ENCODE measurements at places on chromosomes 7 and 10. TPM values are rescaled to one million over a fixed set of nuclear protein-coding genes. Genes with fewer than 3 reads are reported as not detected.

DNA sequence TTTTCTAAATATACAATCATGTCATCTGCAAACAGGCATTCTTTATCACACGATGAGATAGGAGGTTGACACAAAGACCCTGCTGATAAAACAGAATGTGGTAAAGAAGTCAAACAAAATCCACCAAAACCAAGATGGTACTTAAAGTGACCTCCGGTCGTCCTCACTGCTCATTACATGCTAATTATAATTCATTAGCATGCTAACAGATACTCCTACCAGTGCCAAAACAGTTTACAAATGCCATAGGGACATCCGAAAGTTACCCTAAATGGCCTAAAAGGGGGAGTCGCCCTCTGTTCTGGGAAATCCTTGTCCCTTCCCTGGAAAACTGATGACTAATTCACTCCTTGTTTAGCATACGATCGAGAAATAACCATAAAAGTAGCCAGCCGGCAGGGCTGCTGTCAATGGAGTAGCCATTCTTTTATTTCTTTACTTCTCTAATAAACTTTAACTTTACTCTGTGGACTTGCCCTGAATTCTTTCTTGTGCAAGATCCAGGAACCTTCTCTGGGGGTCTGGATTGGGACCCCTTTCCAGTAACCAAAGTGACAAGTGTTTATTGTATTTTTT lies 126.6 kb downstream of the CCDC71L start:
- peaks cover 7% of the 10 kb centered on the region for H3K4me1 ChIP-seq
- no peak for DNase-seq
- no peak overlapping the region for H3K4me3 ChIP-seq
- H3K27me3 ChIP-seq: no peaks in the 10 kb centered on the region
- no peak overlapping the region for H3K27ac ChIP-seq

GRCh38 chr7:2611922-2612321 lies 19.9 kb upstream of the TTYH3 start:
- H3K4me1 ChIP-seq: peaks cover 5% of the 10 kb centered on the region
- H3K27ac ChIP-seq: no peak overlapping the region
- no peak for DNase-seq
- H3K36me3 ChIP-seq: no peaks in the 10 kb centered on the region
- no peaks in the 10 kb centered on the region for H3K27me3 ChIP-seq

DNA sequence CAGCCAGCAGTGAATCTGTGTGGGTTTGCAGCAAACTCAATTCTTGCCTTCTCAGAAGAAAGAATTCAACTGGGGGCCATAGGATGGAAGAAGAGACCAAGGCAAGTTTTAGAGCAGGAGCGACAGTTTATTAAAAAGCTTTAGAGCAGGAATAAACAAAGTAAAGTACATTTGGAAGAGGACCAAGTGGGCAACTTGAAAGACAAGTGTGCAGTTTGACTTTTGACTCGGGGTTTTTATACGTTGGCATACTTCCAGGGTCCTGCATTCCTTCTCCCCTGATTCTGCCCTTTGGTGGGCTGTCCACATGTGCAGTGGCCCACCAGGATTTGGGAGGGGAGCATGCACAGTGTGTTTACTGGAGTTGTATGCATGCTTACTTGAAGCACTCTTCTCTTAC lies 3.0 kb upstream of the ANKRD22 start:
- peaks cover 10% of the 10 kb centered on the region for H3K27me3 ChIP-seq
- no peak for DNase-seq
- H3K36me3 ChIP-seq: no peaks in the 10 kb centered on the region
- no peak overlapping the region for H3K4me3 ChIP-seq

DNA sequence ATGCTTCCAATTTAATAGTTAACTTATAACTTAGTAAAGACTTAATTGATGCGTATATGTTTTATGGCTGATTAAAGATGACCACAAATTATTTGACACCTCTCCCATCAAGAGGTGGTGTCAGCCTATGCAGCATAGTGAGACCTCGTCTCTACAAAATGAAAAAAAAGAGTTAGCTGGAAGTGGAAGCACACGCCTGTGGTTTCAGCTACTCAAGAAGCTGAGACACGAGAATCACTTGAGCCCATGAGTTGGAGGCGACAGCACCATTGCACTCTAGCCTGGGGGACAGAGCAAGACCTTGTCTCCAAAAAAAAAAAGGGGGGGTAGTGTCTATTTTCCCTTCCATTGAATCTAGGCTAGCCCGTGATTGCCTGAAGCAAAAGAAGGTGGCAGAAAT lies 99.1 kb upstream of the ABI1 start:
- no peaks in the 10 kb centered on the region for H3K36me3 ChIP-seq
- no peak overlapping the region for H3K4me3 ChIP-seq
- no peak overlapping the region for H3K27ac ChIP-seq
- peaks cover 19% of the 10 kb centered on the region for H3K4me1 ChIP-seq
- no peak for DNase-seq

- DNase-seq: no peak
- no peak overlapping the region for H3K27ac ChIP-seq
- no peaks in the 10 kb centered on the region for H3K27me3 ChIP-seq
- no peaks in the 10 kb centered on the region for H3K4me1 ChIP-seq
- no peak overlapping the region for H3K4me3 ChIP-seq
- H3K36me3 ChIP-seq: no peaks in the 10 kb centered on the region
Measured at GRCh38 chr7:91517201-91517785, 253.1 kb downstream of the FZD1 start.

- no peaks in the 10 kb centered on the region for H3K36me3 ChIP-seq
- H3K27ac ChIP-seq: no peak overlapping the region
- no peak for DNase-seq
Measured at GRCh38 chr10:43082087-43082486, 5.2 kb downstream of the RET start.

DNA sequence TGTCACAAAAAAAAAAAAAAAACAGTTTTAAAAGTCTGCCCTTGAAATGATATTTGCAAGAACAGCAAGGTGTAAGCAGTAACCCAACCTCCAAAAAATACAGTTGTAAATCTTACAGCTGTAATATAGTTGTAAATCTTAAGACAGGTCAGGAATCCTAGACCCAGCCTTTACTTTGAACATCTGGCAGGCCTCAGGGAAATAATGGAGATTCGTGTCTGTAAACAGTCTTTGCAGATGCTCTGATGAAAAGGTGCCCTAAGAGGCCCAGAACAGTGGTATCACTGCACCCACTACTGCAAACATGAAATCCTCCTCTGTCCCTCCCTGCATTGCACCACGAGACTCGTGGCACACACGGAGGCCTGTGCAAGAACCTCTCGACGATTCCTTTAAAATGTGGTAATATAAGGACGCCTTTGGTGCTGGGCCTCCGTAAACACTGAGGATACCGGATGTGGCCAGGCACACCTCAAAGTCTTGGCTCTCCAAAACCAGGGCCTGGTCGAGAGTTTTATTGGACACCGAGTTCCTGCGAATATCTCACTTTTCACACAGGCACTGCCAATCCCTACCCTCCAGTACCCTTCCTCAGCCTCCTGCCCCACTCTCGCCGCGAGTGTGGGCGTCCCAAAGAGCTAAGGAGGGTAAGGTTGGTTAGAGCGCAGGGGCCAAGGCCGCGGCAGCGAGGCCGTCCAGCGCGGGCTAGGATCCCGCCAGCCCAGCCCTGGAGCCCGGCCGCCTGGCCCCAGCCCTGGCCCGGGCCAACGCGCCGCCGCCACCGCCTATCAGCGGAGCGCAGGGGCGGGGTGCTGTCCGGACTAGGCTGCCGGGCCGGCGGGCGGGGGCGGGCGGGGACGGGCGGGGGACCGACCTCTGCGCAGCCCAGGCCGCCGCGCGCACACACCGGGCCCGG lies at the start of gene REEP3:
Gene REEP3 (plus strand): TSS at position 902 of the 916 bp plus-strand sequence. CDS start 145 bp downstream, outside the sequence.
- peaks cover 5% of the 10 kb centered on the region for H3K36me3 ChIP-seq
- H3K27me3 ChIP-seq: no peaks in the 10 kb centered on the region
- peaks cover 68% of the 10 kb centered on the region for H3K4me1 ChIP-seq
- peak; percentile 75 for DNase-seq
- peak within 1 kb of the TSS; percentile 92 for H3K27ac ChIP-seq

GRCh38 chr7:132138817-132139216 lies 437.5 kb downstream of the PLXNA4 start:
- no peak for DNase-seq
- no peak overlapping the region for H3K4me3 ChIP-seq
- H3K27ac ChIP-seq: no peak overlapping the region

DNA sequence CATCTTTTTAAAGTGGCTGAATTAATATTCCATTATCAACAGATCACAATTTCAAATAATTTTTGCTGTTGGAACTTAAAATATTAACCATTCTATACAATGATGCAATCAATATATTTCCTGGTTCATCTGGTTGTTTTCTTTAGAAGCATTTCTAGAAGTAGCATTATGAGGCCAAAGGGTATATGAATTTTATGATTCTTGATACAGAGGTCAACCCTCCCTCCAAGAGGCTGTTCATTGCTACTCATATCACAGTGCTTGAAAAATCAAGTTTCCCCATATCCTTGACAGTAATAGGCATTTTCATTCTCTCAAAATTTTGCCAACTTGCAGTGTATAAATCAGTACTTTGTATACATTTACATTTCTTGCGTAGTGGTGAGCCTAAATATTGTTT lies 312.6 kb downstream of the BMPER start:
- no peak overlapping the region for H3K4me3 ChIP-seq
- H3K27me3 ChIP-seq: no peaks in the 10 kb centered on the region
- no peak for DNase-seq
- no peak overlapping the region for H3K27ac ChIP-seq
- H3K4me1 ChIP-seq: no peaks in the 10 kb centered on the region

- H3K4me3 ChIP-seq: no peak overlapping the region
- peak overlapping the region; percentile 26 for H3K27ac ChIP-seq
- H3K27me3 ChIP-seq: no peaks in the 10 kb centered on the region
- H3K4me1 ChIP-seq: peaks cover 57% of the 10 kb centered on the region
Measured at GRCh38 chr10:7260412-7260900, 150.4 kb downstream of the SFMBT2 start.

DNA sequence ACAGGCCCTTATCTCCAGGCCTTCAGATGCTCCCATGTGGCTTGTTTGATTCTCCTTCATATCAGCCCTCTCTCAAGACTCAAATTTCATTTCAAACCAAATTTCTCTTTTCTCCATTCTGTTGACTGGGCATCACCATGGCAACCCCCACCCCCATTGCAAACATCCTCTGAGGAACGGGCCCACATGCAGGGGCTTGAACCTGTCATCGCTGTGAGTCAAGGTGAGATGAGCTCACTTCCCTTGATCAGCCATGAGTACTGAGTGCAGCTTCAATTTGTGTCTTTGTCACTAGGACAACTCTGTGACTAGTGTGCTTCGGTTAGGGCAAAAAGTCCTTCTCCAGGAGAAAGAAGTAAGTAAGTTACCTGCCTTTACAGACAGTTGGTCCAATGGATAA lies 41.9 kb downstream of the CALML3 start:
- H3K4me1 ChIP-seq: peaks cover 37% of the 10 kb centered on the region
- H3K36me3 ChIP-seq: no peaks in the 10 kb centered on the region
- peak; percentile 72 for DNase-seq
- peaks cover 3% of the 10 kb centered on the region for H3K27me3 ChIP-seq

- DNase-seq: no peak
- H3K4me1 ChIP-seq: peaks cover 3% of the 10 kb centered on the region
Measured at GRCh38 chr10:93352638-93353383, 129.3 kb downstream of the MYOF start.

DNA sequence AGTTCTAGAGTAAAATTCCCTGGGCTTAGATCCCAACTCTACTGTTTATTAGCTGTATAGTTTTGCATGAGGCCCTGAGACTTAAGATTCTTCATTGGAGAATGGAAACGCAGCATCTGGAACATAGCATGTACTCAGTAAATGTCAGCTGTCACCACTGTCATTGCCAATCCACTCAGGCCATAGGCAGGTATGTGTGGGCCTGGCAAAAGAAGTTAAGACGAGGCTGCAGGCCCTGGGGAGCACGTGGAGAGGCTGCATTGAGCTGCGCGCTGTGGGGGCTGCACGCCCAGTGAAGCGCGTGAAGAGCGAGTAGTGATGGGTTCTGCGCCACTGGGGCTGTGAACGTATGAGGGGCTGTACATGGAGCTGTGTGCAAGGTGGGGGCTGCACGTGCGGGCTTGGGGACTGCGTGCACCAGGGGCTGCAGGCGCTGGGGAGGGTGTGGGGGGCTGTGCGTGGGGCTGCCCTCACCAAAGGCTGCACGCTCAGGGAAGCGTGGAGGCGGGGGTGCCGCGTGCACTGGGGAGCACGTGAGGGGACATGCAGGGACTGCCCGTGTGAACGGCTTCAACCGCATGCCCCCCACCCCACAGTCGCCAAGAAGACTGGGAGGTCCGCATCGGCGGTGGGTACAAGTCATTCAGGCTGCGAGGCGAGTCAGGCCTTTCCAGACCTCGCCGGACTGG lies 85.5 kb downstream of the PRR15 start:
- DNase-seq: no peak
- H3K4me3 ChIP-seq: no peak overlapping the region
- H3K36me3 ChIP-seq: no peaks in the 10 kb centered on the region
- no peak overlapping the region for H3K27ac ChIP-seq
- H3K4me1 ChIP-seq: no peaks in the 10 kb centered on the region
- H3K27me3 ChIP-seq: no peaks in the 10 kb centered on the region

DNA sequence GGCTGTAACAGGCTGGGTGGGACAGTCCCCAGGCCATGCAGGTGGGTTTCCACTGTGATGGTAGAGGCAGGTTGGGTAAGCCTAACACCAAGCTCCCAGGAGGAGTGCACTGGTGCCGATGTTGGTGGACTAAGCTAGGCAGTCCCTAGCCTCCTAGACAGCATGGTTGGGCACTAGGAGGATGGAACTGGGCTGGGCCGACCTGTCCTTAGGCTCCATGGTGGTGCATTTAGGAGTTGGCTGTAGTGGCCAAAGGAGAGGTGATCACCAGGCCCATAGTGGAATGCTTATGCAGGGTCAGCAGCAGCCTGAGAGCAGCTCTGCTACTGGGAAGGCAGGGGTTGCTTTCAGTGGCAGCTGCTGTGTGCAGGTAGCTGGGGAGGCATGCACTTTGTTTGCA lies 247.7 kb upstream of the CNTNAP2 start:
- H3K4me3 ChIP-seq: no peak overlapping the region
- no peaks in the 10 kb centered on the region for H3K27me3 ChIP-seq
- H3K27ac ChIP-seq: no peak overlapping the region
- DNase-seq: no peak
- H3K36me3 ChIP-seq: no peaks in the 10 kb centered on the region

DNA sequence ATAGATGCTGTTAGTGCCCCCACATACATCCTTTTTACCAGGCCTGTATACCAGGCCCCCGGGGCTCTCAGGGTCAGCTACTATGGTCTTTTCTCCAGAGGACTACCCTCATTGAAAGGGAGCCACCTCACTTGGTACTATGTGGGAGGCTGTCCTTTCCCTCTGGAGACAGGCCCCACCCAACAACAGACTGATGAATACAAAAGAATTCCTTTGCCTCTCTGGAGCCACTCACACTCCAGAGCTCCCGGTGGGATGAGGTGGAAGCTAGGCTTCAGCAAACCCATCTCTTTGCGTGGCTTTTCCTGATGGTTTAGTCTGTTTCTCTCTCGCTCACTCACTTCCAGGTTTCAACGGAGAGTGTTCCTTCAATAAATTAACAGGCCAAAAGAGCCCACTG lies 30.3 kb downstream of the ANKMY2 start:
- no peak for DNase-seq
- peaks cover 11% of the 10 kb centered on the region for H3K4me1 ChIP-seq
- no peak overlapping the region for H3K27ac ChIP-seq
- H3K27me3 ChIP-seq: no peaks in the 10 kb centered on the region
- H3K36me3 ChIP-seq: peaks cover 25% of the 10 kb centered on the region
- no peak overlapping the region for H3K4me3 ChIP-seq

Gene GLRX3
- total RNA-seq: 113 TPM

Gene GJD4
- not detected for total RNA-seq

Gene ADARB2
- total RNA-seq: 2.2 TPM

Gene MYO3A
- total RNA-seq: not detected

Gene FAM131B
- total RNA-seq: 1.9 TPM

Gene CCL24
- not detected for total RNA-seq

Gene CNTNAP2
- not detected for total RNA-seq

Gene KCNMA1
- not detected for total RNA-seq

Gene TRIM73
- total RNA-seq: 3.6 TPM

Gene ADAMTS14
- not detected for total RNA-seq

Gene GNGT1
- total RNA-seq: not detected

Measured in activated CD4-positive, alpha-beta memory T cell treated with anti-CD3 and anti-CD28 coated beads for 36 hours (primary cell).